ENCODE measurements at places on chromosomes 6 and 20. TPM values are rescaled to one million over a fixed set of nuclear protein-coding genes. Genes with fewer than 3 reads are reported as not detected.

DNA sequence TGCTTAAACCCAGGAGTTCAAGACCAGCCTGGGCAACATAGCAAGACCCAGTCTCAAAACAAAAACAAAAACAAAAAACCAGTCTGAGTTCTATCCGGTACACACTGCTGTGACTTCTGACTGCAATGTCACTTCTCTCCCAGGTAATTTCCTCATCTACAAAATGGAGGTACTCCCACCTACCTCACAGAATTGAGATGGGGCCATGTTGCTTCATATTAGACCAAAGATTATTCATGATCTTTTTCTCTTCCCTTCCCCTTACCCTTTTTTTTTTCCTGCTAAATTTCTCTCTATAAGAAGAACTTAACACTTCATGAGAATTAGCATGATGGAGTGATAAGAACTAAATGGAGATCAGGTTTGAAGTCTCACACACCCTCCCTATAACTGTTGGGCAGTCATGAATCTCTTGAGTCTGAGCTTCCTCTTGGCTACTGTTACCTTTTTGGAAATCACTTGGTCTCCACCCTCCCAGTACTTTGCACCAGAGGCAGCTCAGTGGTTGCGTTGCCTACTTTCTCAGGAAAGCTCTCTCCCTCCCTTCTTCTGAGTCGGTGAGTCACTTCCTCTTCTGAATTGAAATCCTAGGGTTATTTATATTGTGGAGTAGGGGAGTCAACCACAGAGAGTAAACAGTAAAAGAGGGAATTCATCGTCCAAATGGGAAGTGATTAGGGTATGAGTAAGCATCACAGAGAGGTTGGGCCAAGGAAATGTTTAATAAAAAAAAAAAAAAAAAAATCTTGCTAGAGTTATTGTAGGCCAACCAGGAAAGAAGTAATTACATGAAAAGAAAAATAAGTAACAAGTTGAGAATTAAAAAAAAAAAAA is 59.9 kb upstream of the MAP7 start:
- DNase-seq: no peak

DNA sequence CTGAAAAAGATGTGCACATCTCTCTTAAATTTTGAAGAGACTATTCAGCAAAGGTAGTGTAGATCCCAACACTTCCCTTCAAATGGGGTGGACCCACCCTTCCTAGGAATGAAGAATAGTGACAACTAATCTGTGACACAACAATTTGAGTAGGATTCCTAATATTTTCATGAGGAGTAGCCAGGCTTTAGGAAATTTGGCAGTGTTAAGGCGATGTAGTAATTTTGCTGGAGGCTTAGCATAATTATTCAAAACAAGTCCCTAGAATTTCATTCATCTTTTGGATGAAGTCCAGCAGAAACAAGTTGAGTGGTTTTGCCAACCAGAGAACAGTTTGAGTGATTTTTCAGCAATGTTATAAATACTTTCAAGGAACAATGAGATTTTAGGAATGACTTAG is 52.4 kb downstream of the ELOVL4 start:
- DNase-seq: no peak

- no peak for DNase-seq
Observed at GRCh38 chr6:21722510-21722909, 129.0 kb downstream of the SOX4 start.

DNA sequence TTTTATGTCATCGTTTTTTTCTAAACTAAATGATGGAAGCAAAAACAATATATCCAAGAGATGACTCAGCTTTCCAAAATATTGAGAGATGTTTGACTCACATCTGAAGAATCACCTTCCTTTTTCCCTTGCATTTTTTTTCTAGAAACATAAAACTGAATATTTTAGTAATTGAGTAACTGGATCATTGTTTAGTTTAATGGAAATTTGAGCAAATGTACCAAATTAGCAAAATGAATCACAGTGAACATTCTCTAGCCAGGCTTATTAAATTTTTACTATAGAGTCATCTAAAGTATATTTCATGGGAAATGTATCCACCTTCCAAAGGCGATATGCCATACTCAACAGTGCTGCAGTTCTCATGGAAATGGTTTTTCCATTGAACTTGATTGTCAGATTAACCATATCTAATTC is 145.5 kb downstream of the TENT5A start:
- no peak for DNase-seq

- DNase-seq: no peak
Observed at GRCh38 chr6:10624836-10625235, 69.6 kb downstream of the C6orf52 start.

Gene SLC26A8
- total RNA-seq: not detected

DNA sequence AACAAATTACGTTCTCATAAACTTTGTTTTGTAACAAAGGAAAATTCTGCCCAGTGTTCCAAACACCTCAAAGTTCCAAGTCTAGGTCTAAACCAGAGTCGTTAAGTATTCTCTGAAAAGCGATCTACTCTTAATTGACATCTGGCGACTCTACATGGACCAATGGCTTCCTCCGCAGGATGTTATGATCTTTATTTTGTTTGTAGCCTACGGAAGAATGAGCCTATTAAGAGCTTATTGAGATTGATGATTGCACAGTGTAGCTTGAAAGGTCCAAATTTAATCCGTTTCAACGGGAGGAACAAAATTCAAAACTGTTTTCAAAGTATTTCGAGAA is 61.1 kb downstream of the FAM217A start:
- DNase-seq: no peak

Gene SAMD3
- total RNA-seq: 0.32 TPM

Measured in left ventricle myocardium superior (tissue), 1 donor.